Mucosa of gallbladder (tissue), 1 donor: ENCODE measurements at places on chromosomes 12 and 14.
A peak's percentile ranks its signal among the peaks of the same experiment; 100 is the strongest.

- no peak for DNase-seq
Observed at GRCh38 chr12:112970391-112970790, 7.9 kb upstream of the OAS2 start.

DNA sequence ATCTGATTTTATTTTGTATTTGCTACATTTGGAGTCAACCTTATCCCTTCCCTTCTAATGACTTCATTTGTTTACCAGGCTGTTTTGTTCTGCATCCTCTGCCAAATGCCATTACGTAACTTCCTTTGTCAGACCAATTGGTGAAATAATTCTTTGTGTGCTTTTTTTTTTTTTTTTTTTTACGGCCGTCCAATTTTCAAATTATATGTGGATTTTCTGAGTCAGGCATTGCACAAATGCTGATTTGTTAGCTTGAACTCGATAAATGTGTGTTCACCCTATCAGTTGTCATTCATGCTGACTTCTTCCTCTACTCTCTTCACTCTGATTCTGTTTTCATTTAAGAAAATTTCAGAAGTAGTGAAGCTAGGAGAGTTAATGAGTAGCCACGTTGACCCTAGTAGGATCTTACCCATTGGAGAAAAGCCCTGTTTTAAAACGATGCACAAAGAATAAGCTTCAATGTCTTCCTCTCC is 386.2 kb downstream of the DIO2 start:
- peak; percentile 16 for DNase-seq

- DNase-seq: no peak
Observed at GRCh38 chr14:59238216-59238615, 49.7 kb downstream of the DAAM1 start.

DNA sequence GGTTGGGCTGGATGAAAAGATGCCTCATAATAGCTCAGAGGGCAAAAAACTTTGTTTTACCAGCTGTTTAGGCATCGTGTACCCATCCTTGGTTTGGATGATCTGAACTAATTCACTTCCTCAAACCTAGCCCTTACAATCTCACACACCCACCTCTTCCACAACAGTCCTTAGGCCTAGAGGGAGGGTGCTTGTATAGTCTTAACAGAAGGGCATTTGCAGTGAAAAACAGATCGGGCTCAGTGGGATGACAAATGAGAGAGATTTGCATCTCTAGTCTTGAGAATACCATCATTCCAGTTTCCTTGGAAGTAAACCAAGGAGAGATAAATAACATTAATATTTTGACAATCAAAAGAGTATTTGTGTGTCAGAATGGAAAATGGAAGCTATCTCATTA is 11.0 kb downstream of the SLCO1A2 start:
- DNase-seq: no peak

DNA sequence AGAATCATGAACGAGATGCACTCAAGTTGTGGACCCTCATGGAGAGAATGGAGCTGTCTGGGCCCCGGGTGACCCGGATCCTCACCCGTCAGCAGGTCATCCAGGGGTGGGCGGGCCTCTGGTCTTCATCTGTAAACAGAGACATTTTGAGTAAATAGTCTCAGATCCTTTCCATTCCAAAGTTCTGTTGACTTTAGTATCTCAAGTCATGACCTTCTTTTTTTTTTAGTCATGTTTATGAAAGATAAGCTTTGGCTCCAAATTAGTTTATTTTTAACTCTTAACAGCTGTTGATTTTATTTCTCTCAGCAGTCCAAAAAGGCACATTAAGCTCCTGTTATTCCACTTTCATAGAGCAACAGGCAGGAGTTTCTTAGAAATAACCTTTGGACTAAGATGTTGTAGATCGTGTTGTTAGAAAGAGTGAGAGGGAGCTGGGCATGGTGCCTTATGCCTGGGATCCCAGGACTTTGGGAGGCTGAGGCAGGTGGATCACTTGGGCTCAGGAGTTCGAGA is 48.9 kb upstream of the AMN start:
- DNase-seq: no peak

DNA sequence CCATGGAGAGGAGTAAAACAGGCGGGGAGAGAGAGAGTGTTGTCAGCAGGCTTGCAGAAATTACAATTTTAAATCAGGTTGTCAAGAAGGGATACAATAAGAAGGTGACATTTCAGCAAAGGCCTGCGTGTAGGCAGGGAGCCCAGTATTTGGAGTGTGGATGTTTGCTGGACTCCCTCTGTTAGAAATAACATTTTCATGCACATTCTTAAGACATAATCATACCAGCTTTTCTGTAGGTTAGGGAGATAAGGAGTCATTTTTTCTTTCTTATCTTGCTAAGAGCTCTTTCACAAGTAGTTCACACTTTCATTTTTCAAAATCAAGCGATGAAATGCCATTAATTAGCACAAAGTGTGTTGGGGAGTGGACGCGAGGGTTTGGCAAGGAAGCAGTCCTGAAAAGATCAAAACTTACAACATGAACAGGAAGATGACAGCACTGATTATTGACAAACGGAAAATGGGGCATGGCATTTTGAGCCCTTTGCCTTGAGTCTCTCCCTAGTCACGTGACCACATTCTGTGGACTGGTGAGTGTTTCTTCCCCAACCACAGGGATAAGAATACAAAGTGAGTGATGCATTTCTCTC is 160.2 kb downstream of the DAD1 start:
- peak; percentile 24 for DNase-seq

DNA sequence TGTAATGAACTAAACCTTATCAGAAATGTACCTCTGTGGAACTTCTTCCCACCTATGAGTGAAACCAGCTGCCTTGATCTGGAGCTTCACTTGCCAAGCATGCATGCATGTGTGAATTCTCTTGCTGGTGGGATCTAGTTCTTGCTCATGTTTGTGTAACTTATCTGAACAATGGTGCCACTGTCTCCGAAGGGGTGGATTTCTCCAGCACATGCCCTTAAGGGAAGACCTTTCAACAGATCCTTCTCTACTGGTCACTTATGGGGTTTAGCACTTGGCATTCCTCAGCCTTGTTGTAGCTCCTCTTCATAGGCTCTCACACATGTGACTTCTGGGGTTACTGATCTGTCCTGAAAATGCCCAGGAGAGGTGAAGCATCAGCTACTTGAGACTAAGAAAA is 25.0 kb downstream of the SMOC1 start:
- DNase-seq: no peak

DNA sequence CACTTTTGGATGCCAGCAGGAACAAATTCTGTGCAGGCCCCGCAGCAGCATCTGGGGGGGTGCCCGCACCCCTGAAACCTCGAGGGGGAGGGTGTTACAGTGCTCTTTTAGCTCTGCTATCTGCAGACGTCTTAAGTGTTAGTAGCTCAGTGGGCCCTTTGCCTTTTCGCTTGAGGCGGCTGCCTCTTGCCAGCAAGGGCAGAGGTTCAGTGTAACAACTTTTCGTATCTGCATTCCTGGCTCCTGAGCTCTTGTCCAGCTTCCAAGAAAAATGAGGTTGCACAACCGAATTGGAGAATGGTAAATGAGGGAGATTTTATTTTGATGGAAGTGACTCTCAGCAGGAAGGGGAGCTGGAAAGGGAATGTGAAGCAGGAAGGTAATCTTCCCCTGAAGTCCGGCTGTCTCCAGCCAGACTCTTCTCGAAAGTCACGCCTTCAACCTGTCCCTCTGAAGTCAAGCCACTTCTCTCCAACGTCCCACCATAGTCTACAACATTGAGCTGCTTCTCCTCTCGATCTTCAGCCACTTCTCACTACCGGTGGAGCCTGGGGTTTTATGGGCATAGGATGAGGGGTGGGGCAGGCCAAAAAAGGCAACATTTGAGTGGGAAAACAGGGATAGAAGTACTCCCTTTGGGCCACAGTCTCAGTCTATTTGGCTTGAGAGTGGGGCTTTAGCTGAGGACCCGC is 17.8 kb downstream of the TAS2R50 start:
- no peak for DNase-seq

GRCh38 chr12:118068445-118068844 is 7.5 kb upstream of the WSB2 start:
- DNase-seq: no peak

DNA sequence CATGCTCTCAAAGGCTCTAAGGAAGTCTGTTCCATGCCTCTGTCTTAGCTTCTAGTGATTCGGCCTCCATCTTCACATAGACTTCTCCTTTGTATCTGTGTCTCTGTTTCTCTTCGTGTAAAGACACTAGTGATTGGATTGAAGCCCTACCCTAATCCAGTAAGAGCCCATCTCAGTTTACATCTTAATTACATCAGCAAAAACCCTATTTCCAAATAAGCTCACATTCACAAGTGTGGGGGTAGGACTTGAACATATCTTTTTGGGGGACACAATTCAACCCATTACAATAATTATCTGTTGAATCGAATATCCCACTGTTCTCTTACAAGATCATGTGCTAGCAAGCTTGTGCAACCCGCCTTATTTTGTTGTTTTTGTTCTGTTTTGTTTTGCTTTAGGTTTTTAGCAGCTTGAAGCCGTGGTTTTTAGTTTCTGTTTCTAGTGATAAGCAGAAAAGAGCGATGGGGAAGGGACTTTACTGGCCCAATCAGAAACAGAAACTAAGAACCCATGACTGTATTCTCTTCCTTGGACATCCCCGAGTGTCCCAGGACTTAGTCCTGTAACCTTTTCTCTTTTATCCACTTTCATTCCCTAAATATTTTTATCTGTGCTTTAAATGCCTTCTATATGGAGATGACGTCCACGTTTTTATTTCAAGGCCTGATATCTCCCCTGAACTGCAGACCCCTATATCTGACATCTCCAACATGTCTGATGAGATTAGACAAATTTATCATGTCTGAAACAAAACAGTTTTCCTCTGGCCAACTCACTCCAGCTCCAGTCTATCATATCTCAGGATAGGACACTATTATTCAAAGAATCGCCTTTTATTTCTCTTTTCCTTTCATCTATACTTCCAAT is 353.0 kb downstream of the CCDC91 start:
- DNase-seq: no peak

- no peak for DNase-seq
Observed at GRCh38 chr12:83161456-83161855, 474.8 kb downstream of the TMTC2 start.

GRCh38 chr12:82047446-82047845 is 288.3 kb upstream of the PPFIA2 start:
- DNase-seq: no peak

DNA sequence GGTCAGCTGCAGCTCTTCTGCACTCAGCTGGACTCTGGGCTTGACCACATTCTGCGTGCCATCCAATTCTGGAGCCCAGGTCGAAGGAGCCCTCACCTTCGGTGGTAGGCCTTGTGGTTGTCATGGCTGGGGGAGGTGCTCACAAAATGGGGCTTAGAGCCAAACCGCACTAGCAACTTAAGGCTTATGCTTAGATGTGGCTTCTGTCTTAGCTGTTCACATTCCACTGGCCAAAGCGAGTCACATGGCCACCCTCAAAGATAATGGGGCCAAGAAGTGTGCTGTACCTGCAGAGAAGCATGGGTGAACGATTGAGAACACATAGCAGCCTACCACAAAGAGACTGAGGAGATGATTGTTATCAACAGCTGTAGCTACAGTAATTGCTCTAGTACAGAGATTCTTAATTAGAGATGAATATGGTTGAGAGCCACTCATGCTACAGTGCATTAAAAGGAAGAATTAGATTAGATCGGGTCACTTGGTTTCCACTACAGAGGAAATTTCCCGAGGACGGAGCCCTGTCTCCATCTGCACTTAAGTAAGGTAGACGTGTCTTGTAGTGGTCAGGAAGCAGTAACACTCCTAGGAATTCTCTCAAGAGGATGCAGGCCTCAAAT is 334.6 kb upstream of the FKBP4 start:
- DNase-seq: no peak

DNA sequence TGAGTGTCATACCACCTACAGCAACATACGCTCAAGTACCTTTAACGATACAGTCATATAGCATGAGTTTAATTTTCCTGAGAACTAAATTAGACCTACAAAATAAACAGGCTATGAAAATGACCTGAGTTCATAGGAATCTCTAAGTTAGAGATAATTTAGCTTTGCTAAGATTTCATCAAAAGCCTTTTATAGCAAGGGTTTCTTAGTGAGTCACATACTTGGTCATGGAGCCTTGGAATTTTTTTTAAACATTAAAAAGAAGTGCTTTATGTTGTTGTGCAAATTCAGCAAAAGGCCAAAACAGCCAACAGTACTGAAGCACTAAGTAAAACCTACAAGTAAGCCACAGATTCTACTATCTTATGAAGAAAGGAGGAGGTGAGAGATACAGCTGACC is 93.6 kb upstream of the FERMT2 start:
- no peak for DNase-seq

GRCh38 chr14:72513346-72513745 is 380.6 kb downstream of the DPF3 start:
- no peak for DNase-seq

DNA sequence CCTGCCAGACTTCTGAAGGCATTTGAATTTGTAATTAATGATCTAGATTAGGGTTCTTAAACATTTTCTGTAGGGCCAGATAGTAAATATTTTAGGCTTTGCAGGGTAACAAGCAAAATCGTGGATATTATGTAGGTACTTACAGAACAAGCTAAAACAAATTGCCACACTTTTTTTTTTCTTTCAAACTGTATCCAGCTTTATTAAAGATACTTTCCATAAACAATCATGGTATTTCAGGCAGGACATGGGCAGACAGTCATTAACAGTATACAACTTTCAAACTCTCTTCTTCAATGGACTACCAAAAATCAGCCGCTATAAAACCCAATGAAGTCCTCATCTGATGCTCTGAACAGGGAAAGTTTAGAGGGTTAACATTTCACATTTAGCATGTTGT is 9.6 kb downstream of the TRMT5 start:
- DNase-seq: no peak

GRCh38 chr12:107670999-107671643 is 14.5 kb upstream of the PWP1 start:
- no peak for DNase-seq

DNA sequence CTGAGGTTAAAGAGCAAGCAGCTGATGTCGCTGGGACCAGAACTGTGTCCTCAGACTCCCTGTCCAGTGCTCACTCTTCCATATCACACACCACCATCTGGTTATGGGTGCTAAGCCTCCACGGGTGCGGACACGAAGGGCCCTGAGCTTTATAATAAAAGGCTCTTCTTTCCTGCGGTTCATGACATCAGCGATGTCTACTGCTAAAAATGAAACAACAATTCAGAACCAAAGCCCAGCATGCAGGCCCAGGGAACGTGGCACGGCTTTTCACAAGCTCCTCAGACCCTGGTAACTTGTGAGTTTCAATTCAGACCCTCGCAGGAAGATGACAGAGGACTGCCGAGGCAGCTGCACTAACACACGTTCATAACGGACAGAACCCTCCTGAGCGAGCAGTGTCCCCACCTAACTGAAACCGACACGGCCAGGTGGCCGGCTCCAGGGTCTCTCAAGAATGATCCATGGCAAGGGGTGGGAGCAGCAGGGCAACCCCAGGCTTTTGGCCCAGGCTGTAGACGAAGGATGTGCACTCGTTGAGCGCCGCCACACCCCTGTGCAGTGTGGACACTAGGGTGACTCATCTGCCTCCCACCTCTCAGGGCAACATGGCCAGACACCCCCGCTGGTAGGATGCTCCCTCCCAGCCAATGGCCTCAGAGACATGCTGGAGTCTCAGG is 180.3 kb downstream of the CALM1 start:
- DNase-seq: no peak

GRCh38 chr14:91062600-91062999 is 2.2 kb upstream of the RPS6KA5 start:
- DNase-seq: no peak

GRCh38 chr12:17414596-17414995 is 675.4 kb downstream of the RERGL start:
- no peak for DNase-seq

- DNase-seq: no peak
Observed at GRCh38 chr12:14871247-14871646, 14.4 kb downstream of the MGP start.

GRCh38 chr14:65387628-65388027 is 24.9 kb upstream of the FUT8 start:
- DNase-seq: no peak
